ENCODE measurements at places on chromosomes 16 and 17.

- no peak for DNase-seq
These were observed 1.7 kb downstream of the STUB1 start for GRCh38 chr16:681746-682427.

- DNase-seq: no peak
These were observed 42.9 kb downstream of the HAPSTR1 start for GRCh38 chr16:9134306-9134705.

DNA sequence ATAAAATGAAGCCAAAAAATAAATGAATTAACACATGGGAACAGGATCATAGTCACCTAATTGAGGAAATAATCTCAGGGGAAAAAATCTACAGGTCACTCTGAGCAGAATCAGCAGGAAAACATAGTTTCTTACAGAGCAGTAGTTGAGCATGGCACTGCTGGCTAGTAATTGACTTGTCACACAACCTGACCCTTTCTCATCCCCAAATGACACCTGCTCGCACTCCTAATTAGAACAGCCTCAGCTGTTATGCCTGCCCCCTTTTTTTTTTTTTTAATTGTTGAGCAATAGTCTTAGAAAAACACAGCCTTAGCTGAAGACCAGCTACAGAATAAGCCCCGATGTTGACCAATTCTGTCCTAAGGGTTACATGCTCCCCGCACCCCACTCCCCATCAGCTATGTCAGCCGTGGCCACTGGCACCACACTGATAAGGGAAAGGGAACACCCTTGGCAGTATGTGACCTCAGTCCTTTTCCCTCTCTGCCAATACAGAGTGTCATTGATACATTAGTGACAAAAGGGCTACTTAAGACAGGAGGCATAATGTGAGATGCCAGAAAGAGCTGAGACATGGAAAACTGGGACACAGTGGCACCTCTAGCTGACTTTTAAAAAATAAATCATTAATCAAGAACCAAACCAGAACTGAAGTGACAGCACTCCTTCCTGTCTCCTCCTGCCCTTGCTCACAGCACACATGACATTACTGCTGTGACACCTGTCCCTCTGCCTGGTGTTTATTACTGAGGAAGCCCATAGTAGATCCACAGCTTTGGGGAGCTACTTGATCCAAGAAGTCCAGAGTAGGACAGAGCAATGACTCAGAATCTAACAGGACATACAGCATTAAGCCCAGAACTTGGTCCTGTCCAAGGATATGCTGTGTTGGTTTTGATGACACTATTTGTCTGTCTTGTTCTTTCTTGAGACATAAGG, 41.7 kb downstream of the WDR59 start:
- no peak for DNase-seq

DNA sequence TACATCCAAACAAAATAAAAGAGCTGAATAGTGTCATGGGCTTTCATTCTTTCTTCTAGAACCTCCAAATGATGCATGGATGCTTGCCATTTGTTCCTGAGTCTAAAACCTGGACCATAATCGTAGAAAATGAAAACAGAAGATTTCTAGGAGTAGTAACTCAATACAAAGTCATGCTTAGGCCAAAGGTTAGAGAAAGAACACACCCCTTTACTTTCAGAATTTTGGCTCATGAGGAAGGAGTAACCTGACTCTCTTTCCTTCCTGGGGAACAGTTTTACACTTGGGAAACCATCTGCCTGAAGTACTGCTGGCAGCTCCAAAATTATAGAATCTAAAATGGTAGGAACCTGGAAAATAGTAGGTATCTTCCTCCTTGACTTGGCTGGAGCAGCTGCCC, 137.2 kb downstream of the SNX11 start:
- DNase-seq: no peak

DNA sequence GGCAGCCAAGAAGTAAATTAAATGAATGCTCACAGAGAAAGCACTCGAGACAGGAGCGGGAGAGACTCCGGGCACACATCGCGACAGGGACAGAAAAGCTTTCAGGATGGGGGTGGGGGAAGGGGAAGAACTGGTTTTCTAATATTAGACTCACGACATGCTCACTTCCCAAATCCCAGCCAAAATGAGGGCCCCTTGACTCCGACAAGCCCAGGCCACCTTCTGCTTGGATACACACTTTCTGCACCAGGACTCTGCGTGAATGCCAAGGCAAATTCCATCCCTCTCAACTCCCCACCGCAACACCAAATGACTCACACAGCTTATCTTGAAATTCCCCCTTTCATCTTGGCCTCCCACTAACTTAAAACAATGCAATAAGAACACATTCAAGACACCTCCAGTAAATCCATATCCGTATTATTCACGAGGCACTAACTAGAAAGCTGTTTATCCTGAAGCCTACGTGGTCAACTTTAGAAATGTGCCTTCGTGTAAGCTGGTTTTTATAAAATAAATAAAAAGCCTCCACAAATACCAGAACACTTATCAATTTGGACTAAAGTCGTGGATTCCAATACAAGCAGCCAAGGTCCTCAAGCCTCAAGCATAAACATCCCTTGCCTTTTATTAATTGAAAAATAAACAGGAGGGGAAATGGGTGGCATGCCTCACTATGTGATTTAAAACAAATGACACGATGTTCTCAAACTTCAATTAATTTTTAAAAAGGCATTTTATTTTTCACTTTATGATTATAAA, 46.1 kb downstream of the NXN start:
- DNase-seq: no peak

GRCh38 chr17:78081551-78081950, 47.0 kb downstream of the TMC6 start:
- DNase-seq: no peak

GRCh38 chr17:74446551-74447500, 14.9 kb downstream of the GPRC5C start:
- no peak for DNase-seq

DNA sequence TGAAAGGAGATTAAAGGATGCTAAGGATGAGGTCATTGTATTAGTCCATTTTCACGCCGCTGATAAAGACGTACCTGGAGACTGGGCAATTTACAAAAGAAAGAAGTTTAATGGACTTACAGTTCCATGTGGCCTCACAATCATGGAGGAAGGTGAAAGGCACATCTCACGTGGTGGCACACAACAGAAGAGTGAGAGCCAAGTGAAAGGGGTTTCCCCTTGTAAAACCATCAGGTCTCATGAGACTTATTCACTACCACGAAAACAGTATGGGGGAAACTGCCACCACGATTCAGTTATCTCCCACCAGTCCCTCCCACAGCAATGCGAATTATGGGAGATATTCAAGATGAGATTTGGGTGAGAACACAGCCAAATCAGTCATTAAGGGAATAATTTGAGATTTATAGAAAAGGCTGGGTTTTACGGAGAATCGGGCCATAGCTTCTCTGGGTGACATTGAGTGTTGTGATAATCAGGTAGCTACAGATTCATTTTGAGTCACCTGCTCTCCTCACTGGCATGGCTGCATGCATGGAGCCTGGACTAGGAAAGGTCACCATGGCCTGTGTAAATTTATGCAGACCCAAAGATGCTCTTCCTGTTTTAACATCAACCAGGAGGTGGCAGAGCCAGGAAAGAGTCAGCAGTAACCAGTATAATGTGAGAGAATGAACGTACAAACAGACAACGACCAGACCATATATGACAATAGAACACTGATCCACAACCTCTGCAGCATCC, 40.5 kb upstream of the DYNLRB2 start:
- DNase-seq: no peak

DNA sequence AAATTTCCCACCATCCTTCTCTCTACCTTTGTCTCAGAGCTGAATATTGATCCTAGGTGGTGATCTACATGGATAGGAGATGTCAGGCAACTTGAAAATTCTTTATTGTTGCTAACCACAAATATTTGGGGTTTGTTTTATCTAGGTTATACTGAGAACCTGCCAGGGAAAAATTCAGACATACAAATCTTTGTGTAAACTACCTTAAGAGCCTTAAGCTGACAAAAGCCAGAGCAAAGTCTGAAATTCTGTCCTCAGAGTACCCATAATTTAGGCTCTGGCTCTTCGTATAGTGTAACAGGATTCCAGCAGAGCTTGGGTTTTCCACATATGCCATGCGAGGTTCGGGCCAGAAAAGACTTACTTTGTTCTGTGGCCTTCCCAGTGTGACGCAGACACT, 406.7 kb upstream of the MAF start:
- no peak for DNase-seq

DNA sequence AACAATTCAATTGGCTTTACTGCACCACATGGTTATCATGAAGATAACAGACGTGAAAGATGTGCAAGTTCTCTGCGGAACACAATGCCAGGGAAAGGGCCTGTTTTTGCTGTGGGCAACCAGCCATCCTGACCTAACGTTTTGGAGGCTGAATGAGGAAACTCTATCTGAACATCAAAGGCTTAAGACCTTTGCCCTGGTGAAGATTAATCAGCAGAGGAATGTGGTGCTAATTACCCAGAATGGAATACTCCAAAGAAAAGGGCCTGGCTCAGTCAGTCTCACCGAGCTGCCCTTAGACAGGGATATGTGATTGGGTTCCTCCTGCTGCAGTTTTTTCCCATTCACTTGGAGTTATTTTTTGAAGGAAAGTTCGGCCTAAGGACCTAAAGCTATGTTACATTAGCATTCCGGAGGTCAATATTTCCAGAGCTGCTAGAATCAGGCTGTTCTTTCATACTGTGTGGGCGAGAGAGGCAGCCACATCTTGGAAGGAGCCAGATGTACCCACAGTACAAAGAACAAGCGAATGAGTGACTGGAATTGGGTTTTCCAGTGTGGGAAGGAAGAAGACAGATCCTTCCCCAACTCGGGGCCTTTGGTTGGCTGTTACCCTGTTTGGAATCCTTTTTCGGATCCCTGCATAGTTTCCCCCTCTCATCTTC, 15.5 kb downstream of the ASIC2 start:
- DNase-seq: no peak

DNA sequence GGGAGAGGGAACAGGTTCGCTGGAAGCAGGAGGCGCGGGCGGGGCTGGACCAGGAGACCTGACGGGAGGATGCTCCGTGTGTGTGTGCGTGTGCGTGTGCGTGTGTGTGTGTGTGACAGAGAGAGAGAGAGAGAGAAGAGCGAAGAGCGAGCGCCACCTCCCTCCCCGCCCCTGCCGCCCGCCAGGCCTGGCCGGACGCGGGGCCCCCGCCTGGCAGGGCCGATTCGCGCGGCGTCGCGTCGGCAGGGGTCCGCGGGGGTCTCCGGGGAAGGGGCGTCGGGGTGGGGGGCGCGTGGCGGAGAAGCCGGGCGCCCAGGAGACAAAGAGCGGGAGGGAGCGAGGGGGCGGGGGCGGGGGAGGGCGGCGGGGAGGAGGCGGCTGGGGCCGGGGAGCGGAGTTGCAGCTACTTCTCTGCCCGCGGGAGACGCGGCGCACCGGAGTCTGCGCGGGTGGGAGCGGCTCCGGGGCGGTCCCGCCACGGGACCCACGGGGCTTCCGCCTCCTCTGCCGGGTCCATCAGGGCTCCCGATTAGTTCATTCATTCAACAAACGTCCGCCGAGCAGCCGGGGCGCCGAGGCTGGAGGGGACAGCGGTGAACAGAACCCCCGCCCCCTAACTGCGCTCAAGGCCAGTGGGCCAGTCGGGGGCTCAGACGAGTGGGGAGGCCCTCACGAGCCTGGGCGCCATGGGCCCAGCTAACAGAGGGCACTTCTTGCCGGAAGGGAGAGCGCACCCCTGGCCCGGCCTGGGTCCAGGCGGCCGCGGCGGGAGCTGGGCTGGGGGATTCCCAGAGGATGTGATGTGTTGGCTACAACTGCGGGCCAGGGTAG, at the start of gene SAMD14:
SAMD14 (minus strand) TSS at position 433 of the 831 bp plus-strand sequence. CDS start 5,201 bp downstream, outside the sequence.
- no peak for DNase-seq

- DNase-seq: no peak
These were observed at the start of gene PRR29 for GRCh38 chr17:63998050-63998720. TSS of gene PRR29 (plus strand) at chr17:63998351. CDS start at chr17:63998365, 14 bp downstream.

GRCh38 chr17:36869856-36870719, 67.2 kb upstream of the LHX1 start:
- no peak for DNase-seq

DNA sequence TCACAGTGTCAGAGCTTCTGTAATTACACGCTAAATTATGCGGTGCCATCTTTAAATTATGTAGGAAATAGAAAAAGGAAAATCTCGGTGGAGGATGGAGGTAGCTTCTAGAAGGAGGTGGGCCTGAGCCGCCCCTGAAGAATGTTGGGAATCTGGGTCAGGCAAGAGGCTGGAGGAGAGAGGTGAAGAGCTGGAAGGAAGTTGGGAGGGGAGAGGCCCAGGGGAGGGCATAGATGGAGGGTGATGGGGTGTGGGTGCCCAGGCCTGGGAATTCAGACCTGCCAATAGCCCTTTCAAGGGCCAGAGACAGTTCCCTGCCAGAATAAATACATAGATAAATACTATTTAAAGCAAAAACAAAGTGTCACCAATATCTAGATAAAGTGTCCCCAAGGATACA, 415.0 kb upstream of the HSBP1 start:
- DNase-seq: no peak

GRCh38 chr17:74561586-74561985, 5.7 kb downstream of the CD300H start:
- DNase-seq: no peak

DNA sequence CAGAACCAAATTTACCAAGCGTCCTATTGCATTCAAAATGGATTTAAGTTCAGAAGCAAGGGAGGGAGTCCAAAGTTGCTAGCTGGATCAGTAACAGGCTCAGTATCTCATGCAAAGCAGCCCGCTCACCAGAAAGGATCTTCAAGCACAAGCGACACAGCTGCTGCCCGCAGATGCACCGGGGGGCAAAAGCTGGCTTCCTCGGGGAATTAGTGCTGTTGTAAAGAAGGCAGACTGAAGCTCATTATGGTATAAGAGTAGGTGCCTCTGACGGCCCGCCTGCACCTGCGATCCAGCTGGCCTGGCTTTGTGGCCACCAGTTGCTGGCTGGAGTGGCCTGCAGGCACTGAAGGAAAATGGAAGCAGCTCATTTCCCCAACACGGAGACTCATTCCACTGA, 128.4 kb upstream of the RCVRN start:
- DNase-seq: no peak

- DNase-seq: no peak
These were observed 1.2 kb upstream of the C1QL1 start for GRCh38 chr17:44969144-44969780.

DNA sequence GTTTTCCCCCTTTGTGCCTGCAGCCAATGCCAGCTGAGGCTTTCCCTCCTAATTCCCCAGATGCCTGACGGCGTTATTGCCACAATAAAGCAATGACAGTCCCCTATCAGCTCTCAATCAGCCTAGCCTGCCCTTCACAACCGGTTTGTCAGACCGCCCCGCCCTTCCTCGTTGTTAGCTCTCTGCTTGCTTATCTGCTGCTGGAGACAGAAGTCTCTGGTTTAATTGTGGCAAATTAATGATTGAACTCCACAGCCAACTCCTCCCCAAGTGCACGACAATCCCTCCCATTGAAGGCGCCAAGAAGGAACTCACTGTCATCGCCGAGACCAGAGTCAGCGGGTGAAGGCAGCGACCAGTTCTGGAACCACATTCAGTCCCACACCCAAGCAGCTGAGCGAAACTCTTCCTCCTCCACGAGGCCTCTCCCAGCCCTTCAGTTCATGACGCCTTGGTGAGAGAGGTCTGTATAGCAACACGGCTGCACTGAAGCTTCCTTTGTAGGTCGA, 474.4 kb downstream of the SLC39A11 start:
- DNase-seq: no peak

- DNase-seq: no peak
These were observed 489 bp downstream of the ZC3H18 start for GRCh38 chr16:88570691-88571092.
